ENCODE measurements at places on chromosomes 1 and 21.
A peak's percentile ranks its signal among the peaks of the same experiment; 100 is the strongest.

DNA sequence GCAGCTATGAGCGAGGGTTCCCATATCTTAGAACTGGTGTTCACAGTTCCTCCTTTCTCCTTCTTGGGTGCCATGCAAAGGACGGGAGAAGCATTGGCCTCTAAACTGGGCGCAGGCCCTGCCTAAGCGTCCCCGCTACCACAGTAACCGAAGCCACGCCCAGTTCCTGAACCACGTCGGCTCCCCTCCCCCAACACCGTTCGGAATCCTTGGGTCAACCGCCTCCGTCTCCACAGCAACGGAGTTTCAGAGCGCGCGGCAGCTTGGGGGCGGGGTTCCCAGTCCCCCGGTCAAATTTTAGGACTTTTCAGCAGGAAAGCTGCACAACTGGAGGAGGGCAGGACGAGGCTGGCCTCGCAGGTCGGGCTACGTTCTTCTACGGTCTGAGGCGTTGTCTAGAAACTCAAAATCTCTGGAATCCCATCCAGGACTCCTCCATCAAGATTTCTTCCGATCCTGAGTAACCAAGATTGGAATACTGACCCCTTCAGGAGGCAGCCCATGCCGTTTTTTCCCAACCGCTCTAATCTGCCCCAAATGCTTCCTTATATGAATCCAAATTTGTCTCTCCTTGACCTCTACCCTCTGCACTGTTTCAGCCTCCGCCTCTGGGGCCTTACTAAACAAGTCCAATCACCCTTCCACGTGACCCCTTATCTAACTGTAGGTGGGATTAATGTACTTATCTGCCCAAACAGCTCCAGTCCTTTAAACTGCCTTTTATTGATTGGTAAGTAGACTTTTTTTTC, at the start of gene SPAG17:
SPAG17 (minus strand) TSS at position 145 of the 749 bp plus-strand sequence; CDS start at position 74, 71 bp downstream.
- DNase-seq, result no peak

DNA sequence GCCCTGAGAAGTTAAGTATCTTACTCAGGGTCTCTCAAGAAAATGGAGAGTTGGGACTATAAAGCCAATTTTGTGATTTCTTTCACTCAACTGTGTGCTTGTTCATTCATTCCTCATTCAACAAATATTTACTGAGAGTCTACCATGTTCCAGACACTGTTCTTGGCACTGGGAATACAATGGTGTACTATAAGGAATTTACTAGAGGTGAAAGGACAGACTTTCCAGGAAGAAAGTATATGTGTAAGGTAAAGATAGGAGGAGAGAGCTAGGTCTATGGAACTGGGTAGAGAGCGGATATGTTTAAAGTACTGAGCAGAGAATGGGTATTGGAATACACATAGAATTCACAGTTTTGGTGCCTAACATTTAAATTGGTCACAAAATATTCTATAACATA, 42.3 kb downstream of the ZNHIT6 start:
- no peak for DNase-seq

DNA sequence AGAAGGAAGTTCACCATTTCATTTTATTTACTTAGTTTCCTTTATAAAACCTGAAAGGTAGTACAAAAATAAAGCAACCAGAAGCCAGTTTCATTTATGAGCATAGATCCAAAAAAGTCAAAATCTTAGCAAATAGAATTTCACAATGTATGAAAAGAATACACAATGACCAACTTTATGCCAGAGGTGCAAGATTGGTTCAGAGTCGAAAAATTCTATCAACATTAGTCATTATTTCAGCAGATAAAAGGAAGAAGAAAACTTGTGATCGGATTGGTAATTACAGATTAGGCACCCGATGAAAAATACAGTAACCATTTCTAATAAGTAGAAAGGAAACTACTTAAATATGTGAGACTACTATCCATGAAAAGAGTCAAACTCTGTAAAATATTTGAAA, 89.1 kb downstream of the ITSN1 start:
- no peak for DNase-seq

DNA sequence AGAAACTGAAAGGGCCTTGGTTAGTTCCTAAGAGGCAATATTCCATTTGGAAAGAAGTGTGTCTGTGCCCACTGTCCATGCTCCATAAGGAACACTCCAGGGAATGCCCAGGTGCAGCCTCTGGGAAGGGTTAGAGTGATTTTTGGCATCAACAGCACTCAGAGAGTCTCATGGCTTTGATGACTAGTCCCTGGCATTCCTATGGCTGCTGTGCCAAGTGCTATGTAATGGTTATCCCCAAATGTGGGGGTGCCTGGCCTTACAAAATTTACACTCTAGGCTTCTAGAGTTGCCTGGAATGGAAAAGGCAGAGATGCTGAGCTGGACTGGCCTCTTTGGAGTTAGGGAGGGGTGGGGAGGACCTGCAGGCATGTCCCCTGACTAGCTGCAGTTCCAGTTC, 75.0 kb upstream of the BCAR3 start:
- no peak for DNase-seq

DNA sequence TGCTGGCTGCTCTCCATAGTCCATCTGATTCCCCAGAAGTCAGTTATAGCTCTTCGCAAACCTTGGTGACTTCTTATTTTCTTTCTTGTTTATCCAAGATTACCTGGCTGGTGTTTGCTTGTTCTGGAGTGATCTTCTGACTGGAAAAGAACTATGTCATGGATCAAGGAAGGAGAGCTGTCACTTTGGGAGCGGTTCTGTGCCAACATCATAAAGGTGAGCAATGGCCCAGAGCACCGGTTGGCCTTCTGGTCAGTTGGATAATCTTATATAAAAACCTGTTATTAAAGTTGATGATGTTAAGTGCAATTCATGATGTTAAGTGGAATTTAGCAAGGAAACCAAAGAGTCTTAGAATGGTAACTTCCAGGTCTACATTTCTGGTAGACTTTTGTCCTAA, 672 bp downstream of the DHDDS start:
- DNase-seq, result no peak

DNA sequence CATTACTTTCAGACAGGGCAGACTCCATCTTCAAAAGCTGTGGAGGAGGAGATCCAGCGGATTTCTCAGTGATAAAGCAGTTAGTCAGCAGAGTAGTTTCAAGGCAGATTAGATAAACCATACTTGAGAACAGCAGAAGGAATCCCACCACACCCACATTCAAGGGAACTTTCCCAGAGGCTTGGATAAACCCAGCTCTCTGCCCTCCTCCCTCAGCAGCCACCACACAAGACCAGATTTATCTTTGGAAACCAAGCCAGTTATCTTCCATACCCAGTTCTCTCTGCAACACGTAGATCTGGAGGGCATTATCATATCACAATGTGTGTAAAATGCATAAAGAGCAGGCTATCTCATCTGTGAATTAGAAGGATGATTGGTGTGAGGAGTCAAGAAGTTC, 40.2 kb downstream of the GFI1 start:
- DNase-seq, result no peak

- DNase-seq, result no peak
These were observed 15.2 kb downstream of the H6PD start for GRCh38 chr1:9249534-9250410.

DNA sequence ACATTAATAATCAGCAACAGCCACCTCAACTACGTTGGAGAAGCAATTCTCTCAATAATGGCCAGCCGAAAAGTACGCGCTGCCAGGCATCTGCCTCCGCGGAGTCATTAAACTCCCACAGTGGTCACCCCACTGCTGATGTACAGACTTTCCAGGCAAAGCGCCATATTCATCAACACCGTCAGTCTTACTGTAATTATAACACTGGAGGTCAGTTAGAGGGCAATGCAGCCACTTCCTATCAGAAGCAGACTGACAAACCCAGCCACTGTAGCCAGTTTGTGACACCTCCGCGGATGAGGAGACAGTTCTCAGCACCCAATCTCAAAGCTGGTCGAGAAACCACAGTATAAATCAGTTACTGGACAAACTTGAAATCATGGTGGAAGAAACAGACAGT, 93.9 kb downstream of the KIF1B start:
- no peak for DNase-seq

GRCh38 chr1:40901886-40902852, 40.0 kb upstream of the CITED4 start:
- peak; percentile 20 for DNase-seq

- DNase-seq, result peak; percentile 15
These were observed 2.8 kb downstream of the KCNJ9 start for GRCh38 chr1:160083968-160084770.

GRCh38 chr1:22896184-22896583, 76.5 kb downstream of the LACTBL1 start:
- DNase-seq, result no peak

DNA sequence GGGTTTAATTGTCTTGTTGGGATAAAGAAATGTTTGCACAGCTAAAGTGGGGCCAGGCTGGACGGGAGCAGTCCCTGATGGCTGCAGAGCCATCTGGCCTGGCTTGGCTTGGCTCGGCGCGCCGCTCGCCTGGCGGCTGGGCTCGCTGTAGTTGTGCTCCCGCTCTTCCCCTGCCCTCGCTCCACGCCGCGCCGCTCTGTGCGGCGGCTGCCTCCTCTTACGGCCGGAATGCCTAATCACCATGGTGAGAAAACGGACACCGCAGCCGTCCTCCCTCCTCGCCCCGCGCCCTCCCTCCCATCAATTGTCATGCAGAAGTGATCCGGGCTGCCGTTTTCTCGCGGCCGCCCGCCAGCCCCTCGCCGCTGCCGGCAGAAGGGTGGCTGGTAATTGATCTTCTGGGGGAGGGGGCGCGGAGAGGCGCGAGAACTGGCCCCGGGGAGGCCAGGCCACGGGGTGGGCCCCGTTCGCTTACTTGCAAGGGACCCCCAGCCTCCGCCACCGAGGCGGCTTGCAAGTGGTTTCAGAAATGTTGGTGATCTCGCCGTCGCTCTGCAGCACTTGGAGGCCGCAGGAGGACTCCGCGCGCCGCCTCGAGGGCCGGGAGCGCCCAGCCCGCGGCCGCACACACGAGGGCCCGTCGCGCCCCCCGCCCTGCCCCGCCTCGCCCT, 12.4 kb downstream of the RNF220 start:
- DNase-seq, result peak; percentile 29

GRCh38 chr1:110404401-110404800, 3.1 kb downstream of the LAMTOR5 start:
- no peak for DNase-seq

- DNase-seq, result no peak
These were observed 137.9 kb upstream of the NGF start for GRCh38 chr1:115475901-115476300.

GRCh38 chr1:247047702-247048101, 30.9 kb downstream of the ZNF670 start:
- no peak for DNase-seq

- DNase-seq, result no peak
These were observed 13.8 kb upstream of the KDM4A start for GRCh38 chr1:43636006-43636641.

GRCh38 chr1:69295265-69295664, 272.5 kb upstream of the LRRC7 start:
- DNase-seq, result no peak

GRCh38 chr1:179366093-179366800, 476 bp downstream of the AXDND1 start:
- no peak for DNase-seq

DNA sequence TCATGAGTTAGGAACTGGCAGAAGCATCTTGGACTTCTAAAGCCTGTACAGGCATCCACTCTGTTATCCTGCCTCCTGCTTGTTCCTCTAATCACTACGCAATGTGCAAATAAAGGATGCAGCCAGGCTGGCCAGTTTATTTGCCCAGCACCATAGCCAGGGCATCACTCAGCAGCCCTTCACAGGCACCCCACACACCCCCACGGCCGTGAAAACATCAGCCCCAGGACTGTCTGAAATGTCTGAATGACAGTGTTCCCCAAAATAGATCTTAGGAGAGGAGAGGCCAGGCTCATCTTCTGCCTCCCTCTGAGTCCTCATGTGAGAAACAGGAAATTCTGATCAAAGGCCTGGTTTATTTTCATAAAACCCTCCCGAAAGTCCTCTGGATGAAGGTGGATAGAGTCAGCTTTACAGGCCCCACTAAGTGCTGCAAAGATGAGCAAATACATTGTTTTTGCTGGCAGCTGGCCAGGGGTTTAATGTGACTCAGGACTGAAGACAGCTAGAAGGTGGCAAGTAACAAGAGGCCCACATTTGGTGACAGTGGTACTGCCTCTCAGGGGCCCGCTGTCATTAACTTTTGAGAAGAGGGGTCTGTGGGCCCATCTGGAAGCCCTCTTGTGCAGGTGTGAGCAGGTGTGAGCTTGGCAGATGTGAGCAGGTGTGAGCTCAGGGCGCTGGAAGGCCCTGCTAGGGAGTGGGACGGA, 32.9 kb downstream of the GRHL3 start:
- no peak for DNase-seq

DNA sequence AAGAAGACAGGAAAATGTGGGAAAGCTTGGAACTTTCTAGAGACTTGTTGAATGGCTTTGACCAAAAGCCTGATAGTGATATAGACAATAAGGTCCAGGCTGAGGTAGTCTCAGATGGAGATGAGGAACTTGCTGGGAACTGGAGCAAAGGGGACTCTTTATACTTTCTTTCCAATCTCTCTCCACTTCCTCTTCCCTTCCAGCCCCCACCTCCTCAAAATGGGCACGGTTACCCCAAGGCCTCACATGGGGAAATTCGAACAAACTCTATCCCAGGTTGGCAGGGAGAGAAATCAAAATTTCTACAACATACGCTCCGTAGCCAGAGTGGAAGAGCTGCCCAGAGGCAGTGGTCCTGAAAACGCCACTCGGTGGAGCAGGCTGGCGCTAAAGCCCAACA, 15.2 kb downstream of the PPT1 start:
- no peak for DNase-seq

DNA sequence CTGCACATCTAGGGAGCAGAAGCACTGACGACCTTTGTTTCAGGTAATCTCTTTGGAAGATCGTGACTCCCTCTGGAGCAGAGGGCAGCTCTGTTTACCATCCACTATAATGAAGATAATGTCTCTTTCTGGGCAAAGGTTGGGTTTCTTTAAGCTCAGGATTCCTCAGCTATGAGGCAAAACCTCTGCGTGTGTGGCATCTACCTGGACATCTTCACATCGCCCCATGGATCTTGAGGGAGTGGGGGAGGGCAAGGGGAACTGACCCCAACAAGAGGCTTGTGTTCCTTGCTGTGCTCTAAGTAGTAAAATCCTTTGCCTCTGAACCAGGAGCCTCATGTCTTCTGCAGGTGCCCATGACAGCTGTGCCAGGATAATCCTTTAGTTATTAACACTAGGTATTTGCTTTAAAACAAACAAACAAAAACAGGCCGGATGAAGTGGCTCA, 19.6 kb downstream of the SPATA45 start:
- DNase-seq, result no peak

DNA sequence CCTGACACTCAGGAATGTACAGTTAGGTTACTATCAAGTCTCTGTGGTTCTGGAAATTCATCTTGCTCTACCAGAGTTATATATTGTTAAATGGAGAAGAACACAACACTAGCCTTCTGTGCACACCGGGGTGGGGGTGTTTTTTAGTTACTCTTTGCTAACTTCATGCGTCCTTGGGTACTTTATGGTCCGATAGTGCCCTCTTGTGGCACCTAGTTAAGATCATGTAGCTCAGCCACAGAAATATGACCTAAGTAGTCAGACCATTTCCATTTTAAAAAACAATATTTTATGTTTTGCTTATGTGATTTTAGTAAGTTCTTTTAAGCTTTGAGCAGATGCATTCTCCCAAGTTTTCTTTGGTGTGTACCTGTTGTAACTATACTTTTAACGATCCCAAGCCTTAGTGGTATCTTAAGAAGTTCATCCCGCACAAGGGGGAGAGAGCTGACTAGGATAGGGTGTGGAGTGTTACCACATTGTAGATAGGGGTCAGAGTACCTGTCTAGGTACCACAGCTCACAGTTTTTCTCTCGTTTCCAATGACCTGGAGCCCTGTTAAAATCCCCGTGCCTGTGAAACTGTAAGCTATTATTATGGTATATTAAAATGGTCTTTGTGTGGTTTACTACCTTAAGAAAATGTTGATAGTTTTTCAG, 20.6 kb upstream of the SH3D21 start:
- peak; percentile 75 for DNase-seq

All from nucleus accumbens (tissue), 56 donors.